ENCODE measurements at places on chromosomes 2 and 18.

DNA sequence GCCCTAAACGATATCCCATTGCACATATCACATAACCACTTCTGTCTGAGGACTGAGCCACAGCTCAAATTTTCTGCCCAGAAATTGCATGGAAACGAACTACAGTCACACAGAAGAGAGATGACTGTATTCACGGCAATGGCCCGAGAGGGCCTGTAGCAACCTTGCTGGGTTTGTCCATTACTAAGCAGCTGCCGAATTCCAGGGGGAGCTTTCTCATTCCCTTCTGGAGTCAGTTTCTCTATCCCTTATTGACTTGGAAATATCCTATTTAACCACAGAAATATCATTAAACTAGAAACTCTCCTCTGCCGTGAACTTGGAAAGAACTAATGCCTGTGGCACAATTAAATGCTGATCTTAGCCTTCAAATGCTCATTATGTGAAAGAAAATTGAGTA lies 183.9 kb downstream of the DNER start:
- DNase-seq: no peak

DNA sequence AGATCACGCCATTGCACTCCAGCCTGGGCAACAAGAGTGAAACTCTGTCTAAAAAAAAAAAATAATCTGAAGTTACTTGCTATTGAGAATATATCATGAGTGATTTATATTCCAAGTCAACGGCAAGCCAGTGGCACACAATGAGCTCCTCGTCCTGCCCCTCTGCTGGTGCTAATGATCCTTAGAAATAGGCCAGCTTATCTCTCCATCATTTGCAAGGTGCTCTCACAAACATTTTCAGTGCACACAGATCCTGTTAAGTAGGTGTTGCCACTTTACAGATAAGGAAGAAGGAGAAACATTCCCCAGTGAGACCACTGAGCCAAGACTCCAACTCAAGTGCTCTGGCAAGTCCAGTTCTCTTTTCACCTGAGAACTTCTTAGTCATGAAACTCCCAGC lies 91.3 kb upstream of the GPR45 start:
- no peak for DNase-seq

DNA sequence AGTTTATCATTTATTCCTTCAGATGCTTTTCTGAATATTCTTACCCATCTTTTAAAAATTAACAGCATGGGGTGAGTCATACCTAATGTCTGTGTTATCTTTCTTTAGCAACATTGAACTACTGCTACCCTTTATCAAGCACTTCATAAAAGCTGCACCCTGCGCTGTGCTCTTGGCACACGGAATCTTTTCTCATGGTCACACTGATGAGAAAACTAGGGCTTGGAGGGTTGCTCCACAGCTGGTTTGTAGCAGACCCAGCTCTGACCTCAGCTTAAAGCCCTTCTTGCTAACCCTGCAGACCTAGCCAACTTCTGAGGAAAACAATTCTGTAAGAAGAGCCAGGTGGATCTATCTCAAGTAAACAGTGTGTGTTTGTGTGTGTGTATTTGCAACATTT lies 106.3 kb downstream of the RNF144A start:
- peak; percentile 77 for DNase-seq

- no peak for DNase-seq
Observed at GRCh38 chr18:45606007-45606406, 9.3 kb upstream of the SLC14A2 start.

DNA sequence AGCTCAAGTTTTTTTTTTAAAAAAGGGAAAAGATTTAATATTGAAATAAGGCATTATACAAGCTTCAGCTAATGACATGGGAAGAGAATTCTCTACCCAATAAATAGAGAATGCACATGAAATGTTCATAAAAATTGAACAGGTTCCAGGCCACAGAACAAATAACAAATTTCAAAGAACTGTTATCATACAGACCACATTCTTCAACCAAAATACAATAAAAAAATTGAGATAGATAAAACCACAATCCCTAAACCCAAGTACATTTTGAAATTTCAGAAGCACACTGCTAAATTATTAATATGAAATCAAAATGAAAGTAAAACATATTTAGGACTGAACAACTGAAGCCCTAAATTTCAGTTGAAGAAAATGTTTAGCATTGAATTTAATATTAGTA lies 89.6 kb downstream of the BCL2 start:
- DNase-seq: no peak

DNA sequence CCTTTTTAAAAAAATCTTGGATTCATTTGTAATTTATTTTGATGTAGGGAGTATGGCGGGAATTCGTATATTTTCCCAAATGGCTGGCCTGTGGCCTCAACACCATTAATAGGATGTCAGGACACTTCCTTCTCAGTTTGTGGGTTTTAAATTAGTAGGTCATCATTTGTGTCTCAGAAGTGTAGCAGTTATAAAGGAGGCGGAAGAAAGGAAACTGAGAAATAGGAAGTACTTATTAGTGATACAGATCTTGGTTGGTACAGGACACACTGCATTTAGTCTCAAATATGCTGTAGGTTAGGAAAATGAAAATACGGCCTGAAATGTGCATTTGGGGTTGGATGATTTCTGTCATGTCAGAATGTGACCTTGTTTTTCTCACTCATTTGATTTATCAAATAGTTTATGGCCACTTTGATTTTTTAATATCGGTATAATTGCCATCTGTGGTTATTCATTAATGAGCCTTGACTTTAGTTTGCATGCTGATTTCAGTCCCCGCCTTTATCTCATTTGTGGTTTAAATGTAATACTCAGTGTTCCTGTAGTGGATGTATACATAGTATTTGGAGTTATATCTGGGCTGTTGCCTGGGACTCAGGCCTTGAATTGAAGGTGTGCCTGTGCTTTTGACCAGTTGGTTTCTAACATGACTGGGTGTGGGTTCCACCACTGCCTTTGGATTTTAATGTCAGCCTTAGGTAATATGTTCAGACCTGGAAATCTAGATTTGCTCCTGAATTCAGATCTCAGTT lies 31.4 kb downstream of the ZCCHC2 start:
- DNase-seq: no peak

GRCh38 chr18:10085416-10085815 lies 171.6 kb downstream of the VAPA start:
- DNase-seq: no peak

DNA sequence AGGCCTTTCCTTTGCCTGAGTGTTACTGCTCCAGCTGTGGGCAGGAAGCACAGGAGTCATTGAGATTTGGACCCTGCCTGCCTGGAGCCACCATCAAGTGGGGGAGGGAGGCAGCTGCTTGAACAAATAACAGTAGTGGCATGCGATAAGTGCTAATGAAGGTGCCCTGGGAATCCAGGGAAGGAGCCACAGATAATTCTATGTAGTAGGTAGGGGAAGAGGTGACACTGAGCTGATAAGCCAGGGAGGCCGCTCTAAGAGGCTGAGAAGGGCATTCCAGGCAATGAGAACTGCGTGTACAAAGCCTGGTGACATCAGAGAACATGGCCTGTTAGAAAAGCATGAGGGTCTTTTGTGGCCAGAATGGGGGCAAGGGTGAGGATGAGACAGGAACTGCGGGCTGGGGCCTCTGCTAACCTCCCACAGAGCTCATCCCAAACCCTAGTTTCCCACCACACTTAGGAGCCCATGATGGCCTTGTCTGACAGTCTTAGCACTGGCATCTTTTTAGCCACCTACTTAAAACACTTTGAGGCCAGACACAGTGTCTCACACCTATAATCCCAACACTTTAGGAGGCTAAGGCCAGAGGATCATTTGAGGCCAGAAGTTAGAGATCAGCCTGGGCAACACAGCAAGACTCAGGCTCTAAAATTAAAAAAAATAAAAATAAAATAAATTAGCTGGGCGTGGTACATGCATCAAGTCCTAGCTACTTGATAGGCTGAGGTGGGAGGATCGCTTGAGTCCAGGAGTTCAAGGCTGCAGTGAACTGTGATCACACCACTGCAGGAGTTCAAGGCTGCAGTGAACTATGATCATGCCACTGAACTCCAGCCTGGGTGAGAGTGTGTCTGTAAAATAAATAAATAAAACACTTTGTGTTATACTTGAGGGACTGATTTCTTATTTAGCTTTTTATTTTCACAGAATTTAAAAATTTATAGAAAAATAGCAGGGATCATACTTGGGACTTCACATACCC lies 58.9 kb downstream of the TET3 start:
- DNase-seq: no peak

- no peak for DNase-seq
Observed at GRCh38 chr2:67338601-67339233, 58.4 kb upstream of the ETAA1 start.

- DNase-seq: no peak
Observed at GRCh38 chr2:145007093-145007959, 487.4 kb upstream of the ZEB2 start.

Measured in hematopoietic multipotent progenitor cell treated with erythropoietin and hydrocortisone succinate and interleukin-3 and kit ligand, for 15 days (in vitro differentiated cells).